ENCODE measurements at places on chromosomes 7 and 10. TPM values are rescaled to one million over a fixed set of nuclear protein-coding genes. Genes with fewer than 3 reads are reported as not detected.

Gene FAM25C
- total RNA-seq, result not detected

Gene HNRNPF
- 411 TPM for total RNA-seq

Gene CRHR2
- total RNA-seq, result 0.07 TPM

Gene LARP4B
- total RNA-seq, result 88.9 TPM

Gene LRIT1
- not detected for total RNA-seq

Gene LIPJ
- not detected for total RNA-seq

Gene SPDYE5
- not detected for total RNA-seq

Gene MACC1
- 11.0 TPM for total RNA-seq

Gene NPY4R2
- total RNA-seq, result 0.13 TPM

Gene SPDYE1
- total RNA-seq, result not detected

Gene PNLIPRP1
- total RNA-seq, result not detected

Gene ZNF365
- total RNA-seq, result 0.59 TPM

Gene NPTX2
- total RNA-seq, result 8.1 TPM

Gene TAC1
- total RNA-seq, result 0.77 TPM

Gene GRID1
- 0.35 TPM for total RNA-seq

Gene SOSTDC1
- total RNA-seq, result not detected

Gene ATG9B
- 2.0 TPM for total RNA-seq

Gene TBL2
- 24.9 TPM for total RNA-seq

Gene THSD7A
- total RNA-seq, result 0.88 TPM

Gene ZNF33A
- 45.2 TPM for total RNA-seq

Gene DPYSL4
- total RNA-seq, result 26.3 TPM

Gene ODAD2
- 2.8 TPM for total RNA-seq

Gene ZNF736
- total RNA-seq, result not detected

Gene RAMP3
- 0.63 TPM for total RNA-seq

Gene ERV3-1
- total RNA-seq, result 13.9 TPM

Gene TEX36
- not detected for total RNA-seq

Gene KIFBP
- total RNA-seq, result 45.5 TPM

Gene PDE1C
- 0.31 TPM for total RNA-seq

Gene TAS2R41
- total RNA-seq, result not detected

Gene ZPBP
- not detected for total RNA-seq

Gene ADAM12
- total RNA-seq, result 0.35 TPM

Gene ANXA11
- total RNA-seq, result 64.0 TPM

All from H9 (cell line).